ENCODE measurements at places on chromosomes 6 and 20.

DNA sequence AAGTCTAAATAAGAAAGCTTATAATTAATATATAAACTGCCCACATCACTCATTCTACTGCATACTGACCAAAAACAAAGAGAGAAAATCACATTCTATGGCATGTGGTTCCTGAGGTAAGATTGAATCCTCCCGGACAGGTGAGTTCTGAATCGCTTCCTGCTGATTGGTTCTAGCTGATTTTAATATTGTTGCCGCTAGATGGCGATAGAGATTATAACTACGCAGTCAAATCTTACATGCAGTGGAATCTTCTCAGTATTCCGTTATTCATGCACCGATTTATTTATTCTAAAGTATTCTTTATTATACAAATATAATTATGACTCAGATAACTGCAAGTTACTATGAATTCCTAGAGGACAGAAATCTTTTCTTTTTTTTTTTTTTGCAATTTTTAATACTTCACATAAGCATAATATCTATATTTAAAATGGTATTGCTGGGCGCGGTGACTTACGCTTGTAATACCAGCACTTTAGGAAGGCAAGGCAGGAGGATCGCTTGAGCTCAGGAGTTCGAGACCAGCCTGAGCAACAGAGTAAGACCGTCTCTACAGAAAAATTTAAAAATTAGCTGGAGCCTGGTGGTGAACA lies 24.2 kb upstream of the TMX4 start:
- peak; percentile 56 for DNase-seq

DNA sequence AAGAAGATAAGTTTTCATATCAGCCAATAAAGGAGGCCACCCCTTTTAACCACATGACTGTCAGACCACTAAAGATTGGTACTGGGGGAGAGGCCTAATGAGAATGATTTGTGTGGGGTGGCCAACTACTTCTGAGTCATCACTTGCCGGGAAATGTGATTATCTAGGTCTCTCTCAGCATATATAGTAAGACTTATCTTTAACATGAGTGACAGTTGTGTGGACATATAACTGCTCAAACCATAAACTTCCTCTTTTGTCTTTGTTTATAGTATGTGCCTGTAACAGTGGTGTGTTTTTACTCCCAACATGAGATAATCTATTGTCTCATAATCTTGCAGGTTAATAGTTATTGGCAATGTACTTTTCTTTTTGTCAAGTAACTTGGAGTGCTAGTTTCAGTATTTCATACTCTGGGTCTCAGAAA lies 312.4 kb downstream of the CDKAL1 start:
- no peak for DNase-seq

GRCh38 chr6:106154326-106154725 lies 68.2 kb downstream of the PRDM1 start:
- no peak for DNase-seq

GRCh38 chr20:34058831-34059230 lies 53.2 kb downstream of the EIF2S2 start:
- no peak for DNase-seq

DNA sequence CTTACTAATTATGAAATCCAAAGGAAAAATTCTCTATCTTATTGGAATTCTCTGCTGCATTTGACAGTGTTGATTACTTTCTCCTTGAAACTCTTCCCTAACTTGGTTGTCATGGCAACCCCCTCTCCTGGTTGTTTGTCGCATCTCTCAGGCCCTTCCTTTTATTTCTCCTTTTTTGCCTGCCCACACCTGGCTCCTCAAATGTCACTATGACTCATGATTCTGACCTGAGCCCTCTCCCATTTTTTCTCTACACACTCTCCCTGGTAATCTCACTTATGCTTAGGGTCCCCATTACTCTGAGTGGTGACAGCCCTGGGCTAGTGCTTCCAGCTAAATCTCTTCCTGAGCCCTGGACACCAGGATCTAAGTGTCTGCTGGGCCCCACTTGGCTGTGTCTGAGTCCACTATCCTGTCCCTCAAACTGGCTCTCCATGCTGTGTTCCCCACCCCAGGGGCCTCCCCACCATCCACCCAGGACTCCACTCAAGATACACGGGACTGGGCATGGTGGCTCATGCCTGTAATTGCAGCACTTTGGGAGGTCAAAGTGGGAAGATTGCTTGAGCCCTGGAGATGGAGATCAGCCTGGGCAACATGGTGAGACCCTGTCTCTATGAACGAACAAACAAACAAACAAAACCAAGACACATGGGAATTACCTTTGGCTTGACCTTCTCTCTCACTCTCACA lies 16.5 kb upstream of the NNAT start:
- DNase-seq: no peak

DNA sequence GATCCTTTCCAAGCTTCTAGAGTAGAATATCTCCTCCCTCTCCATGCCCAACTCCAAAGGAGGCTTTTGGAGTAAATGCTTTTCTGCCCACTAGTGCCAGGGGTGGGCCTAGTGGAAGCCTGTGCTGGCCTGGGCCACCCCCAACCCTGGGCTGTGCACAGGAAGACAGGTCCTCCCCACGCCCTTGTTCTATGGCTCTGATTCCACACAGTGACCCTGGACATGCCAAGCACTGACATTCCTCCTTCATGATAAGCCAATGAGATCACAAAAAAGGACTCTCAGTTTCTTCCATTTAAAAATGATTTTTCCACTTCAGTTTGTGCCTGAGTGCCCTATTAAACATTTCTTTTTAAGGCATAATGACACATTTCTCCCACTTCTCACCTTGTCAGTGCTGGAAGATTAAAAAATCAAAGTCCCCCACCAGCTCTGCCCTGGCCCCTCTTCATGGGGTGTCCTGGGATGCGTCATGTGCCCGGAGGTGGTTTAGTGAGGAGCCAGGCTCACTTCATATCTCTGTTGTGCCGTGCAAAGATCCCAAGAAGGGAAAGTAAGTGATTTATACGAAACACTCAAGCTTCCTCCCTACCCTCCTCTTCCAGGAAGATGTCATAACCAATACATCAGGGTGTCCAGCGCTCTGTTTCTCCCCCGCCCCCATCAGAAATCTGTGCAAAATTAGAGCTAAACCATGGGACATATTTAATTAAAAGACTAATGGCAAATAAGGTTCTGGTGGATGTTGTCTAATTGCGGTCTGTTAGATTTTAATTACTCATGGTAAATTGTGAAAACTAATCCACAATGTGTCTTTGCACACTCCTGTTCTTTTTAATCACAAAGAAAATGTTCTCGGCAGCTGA lies 255.0 kb downstream of the NRN1 start:
- no peak for DNase-seq

GRCh38 chr20:46702447-46703203 lies 6.8 kb upstream of the SLC2A10 start:
- DNase-seq: no peak

DNA sequence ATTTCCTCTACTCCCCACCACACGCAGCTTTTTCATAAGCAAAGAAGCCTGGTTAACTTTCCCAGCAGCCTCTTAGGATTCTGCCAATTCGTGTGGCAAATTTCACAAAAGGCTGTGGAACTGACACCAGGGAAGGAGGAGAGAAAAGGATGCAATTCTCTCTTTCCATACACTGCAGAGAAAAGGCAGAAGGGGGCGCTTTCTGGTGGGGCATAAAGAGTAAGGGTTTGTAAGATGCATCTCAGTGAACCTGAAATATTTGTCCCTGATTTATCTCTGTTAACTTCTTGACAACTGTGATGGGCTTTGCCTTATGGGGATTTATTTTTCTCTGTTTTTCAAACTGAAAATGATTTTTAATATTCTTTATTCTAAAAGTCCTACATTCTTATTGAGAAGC lies 45.5 kb upstream of the GLP1R start:
- no peak for DNase-seq
